ENCODE measurements at places on chromosomes 1 and 21.

- DNase-seq = no peak
Measured at GRCh38 chr1:181490740-181491712, 7.7 kb downstream of the CACNA1E start.

- no peak for DNase-seq
Measured at GRCh38 chr1:20431176-20431460, 54.9 kb downstream of the CAMK2N1 start.

DNA sequence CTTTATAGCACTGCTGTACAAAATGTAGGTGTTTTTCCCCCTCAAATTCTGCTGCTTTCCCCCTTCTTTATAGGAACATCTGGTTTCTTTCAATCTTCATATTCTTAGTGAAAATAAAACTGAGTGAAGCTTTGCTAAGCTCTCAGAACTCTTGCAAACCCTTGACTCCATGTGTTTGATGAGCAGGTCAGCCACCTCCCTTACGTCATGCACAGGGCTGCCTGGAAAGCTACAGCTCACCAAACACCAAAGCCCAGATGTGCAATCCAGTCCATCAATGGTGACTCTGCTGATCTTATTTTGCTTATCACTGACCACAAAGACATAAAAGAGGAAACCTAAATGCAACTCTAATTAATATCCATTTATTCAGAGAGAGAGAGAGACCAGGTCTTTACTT lies 5.5 kb downstream of the CACNA1E start:
- DNase-seq = no peak

- no peak for DNase-seq
Measured at GRCh38 chr21:15211491-15212133, 146.8 kb upstream of the NRIP1 start.

DNA sequence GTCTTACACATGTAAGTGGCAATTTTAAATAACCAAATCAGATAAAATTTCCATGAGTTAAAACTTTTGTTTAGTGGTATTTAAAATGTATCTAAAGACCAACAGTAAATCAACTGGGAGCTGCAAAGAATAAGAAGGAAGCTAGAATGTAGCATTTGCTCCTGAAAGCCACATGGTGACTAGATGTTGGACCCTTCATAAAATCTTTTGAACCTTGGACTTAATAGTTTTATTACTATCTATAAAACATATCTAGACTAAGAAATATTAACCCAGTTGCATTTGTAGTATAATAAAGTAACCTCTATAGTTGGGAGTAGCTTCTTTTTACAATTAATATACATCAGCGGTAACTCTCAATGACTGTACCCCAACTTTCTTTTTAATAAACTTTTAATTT lies 72.1 kb downstream of the UBE4B start:
- DNase-seq = no peak
